ENCODE measurements at places on chromosomes 16 and 17.
A peak's percentile ranks its signal among the peaks of the same experiment; 100 is the strongest.

DNA sequence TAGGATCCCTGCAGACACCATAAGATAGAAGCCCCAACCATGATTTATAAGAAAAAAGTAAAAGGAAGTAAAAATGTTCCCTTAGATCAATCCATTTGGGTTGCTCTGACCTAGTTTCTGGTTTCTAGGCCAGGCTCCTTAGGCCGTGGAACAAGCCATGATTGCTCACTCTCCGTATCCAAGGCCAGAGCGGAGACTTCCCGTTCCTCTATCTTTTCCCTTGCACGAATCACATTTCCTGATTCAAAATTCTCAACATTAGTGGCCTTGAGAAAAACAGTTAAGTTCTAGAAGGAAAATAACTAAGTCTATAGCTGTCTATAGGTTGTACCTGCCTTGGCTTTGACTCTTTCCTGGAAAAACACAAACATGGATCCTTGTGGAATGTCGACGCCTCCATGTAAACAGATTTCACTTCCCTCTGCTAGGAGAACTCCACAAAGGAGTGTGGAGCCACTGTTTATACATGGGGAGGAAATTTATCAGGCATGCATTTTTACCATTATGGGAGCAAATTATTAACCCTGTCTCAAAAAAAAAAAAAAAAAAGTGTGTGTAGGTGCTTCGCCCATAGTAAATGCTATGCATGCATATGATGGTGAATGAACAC is 149.6 kb downstream of the ZFHX3 start:
- no peak for DNase-seq

DNA sequence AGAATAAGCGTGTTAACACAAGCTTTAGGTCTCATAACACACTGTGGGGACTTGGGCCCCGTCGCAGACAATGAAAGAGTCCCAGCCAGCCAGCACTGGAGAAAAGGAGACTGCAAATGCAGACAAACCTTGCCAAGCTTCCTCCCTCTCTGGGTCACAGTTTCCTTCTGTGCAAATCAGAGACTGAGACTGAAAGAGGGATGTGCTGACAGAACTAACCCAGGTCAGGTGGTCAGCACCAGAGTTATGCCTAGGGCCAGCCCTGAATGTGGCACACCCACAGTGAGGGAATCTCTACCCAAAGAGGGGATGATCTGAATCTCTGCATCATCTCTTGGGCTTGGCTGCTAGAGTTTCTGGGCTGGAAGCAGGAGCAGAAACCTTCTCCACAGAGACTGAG is 282.3 kb upstream of the CCL2 start:
- DNase-seq = no peak

- DNase-seq = no peak
These were observed 16.6 kb downstream of the CASKIN2 start for GRCh38 chr17:75498726-75499213.

DNA sequence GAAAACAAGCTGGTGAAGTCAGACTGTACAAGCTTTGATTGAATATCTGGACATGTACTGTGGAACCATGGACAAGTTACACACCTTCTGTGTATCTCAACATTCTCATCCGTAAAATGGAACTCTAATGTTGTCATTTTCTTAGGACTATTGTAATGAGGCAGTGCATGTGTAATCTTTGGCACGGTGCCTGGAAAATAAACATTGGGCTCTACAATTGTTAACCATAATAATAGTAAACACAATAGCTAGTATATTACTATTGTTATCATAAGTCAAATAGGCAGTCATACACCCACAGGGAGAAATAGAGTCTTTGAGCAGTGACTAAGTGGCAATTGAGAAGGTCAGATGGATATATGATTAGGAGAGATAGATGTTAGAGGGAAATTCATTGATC is 39.8 kb upstream of the ANKFN1 start:
- no peak for DNase-seq

DNA sequence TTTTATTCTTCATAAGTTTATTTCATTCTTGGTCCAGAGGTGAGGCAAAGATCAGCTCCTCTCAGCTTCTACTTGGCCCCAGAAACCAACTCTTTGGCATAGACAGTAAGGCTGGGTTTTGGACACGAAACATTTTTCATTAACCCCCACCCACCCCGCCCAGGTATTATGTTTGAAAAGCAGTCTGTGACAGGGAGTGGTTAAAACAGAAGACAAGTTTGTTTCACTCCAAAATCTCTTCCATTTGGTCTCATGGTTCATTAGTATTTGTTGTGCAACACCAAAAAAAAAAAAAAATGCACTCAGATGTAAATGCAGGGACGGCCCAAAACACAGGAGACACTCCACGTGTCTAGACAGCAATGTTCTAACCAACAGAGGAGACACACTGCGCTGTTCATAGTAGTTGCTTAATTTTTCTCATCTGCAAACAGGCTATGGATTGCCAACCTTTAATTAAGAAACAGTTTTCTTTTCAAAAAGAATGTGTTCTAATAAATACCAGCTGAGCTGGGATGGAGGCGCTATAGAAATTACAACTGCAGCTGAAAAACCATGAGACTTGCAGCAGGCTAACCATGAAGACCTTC is 39.8 kb upstream of the MMP2 start:
- no peak for DNase-seq

DNA sequence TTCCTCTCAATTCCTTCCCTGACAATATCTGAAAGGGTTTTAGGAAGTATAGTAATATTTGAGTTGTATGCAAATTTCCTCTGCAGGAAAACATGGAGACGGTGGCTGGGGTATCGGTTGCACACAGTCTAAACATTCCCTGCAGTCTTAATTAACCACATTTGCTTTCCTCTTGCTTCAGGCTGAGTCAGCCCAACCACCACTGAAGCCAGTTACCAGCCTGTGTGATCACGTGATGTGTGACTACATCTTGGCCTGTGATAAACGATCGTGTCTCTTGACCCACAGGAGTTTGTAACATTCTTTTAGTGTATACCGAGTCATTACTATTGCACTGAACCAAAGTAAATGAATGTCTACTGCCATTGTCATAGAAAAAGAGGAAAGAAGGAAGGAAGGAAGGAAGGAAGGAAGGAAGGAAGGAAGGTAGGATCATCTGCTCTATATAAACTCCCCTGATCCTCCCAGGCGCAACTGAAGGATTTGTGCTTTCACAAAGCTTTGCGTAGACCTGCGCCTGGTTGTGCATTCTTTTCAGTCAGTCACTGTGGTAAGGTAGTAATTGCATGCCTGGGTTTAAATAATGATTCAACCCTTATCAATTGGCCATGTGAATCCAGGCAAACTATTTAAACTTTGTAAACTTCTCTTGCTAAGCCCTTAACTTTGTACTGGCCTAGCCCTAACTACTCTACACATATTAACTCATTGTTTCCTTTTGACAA is 280.6 kb upstream of the SALL1 start:
- no peak for DNase-seq

GRCh38 chr16:57226701-57227621 is 18.1 kb upstream of the ARL2BP start:
- DNase-seq = no peak

DNA sequence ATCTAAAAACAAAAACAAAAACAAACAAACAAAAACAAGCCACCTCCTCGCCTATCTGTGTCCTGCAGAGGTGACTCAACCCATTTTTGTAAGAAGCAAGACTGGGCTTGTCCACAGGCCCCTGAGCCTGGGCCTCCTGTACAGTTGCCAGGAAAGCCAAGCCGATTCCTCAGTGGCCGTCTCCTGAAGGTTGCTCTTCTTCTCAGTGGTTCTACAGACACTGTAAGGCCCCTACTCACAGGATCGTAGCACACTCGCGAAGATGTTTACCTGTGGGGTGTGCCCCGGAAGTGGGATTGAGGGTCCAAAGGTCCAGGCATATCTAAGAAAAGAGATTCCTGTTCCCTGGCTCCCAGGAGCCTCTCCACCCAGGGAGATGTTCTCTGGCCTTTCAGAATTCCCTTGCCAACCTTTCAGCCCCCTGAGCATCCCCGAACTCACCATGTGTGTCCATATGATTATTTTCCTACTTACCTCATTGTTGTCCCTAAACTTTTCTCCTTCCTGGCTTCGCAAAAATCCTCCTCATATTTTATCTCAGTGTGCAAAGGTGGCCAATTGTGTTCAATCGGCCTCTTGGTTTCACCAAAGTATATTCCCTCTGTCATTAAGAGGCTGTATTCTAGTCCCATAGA is 7.5 kb upstream of the CES3 start:
- DNase-seq = no peak

DNA sequence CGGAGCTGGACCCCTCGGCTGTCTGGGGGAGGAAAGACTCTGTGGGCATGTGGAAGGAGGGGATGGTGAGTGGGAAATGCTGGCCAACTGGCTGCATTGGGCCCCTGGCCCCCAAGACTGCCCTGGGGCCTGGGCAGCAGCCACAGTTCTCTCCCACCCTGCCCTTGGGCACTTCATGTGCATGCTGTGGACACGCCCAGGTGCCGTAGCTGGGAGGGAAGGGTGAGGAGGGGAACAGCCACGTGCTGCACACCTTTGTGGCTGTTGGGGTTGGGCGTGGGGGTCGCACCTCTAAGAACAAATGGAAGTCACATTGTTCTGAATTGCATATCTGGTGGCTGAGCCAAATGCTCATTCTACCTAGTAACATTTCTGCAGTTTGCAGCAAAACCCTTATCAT is 11.9 kb upstream of the ZNHIT3 start:
- no peak for DNase-seq

DNA sequence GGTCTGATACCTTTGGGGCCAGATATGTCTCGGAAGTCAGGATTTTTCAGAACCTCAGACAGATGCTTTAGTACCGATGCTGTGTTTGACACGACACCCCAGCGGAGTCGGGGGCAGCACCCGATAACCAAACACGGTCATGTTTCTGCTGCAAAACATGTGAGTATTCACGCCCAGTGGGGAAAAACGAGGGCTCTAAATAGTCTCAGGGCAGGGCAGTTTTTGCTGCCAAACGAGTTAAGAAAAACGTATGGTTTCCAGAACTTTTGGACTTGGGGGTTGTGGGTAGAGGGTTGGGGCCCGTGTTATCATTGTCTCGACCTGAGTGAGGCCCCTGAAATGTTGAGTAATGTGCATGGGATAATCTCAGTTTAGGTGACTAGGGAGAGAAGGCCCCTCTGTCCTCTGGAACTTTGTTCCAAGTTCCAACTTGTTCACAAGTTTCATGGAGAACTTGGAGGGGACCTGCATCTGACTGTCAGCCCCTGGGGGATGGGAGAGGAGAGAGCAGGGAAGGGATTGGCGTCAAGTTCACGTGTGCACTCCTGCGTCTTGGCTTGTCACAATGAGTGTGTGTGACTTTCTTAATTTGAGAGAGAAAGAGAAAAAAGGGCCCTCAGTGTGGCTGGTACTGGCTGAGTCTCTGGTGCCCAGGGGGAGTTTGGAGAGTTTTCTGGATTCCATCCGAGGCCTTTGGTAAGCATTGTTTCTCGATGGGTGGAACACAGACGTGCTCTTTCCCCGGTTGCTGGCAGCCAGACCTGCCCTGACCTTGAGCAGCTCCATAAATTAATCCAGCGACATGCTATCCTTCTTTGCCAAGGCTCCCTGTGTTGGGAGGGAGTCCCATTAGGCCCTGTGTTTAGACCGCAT is 83.9 kb upstream of the CIBAR2 start:
- no peak for DNase-seq

GRCh38 chr16:11242658-11243057 is 13.3 kb downstream of the SOCS1 start:
- DNase-seq = peak; percentile 83

DNA sequence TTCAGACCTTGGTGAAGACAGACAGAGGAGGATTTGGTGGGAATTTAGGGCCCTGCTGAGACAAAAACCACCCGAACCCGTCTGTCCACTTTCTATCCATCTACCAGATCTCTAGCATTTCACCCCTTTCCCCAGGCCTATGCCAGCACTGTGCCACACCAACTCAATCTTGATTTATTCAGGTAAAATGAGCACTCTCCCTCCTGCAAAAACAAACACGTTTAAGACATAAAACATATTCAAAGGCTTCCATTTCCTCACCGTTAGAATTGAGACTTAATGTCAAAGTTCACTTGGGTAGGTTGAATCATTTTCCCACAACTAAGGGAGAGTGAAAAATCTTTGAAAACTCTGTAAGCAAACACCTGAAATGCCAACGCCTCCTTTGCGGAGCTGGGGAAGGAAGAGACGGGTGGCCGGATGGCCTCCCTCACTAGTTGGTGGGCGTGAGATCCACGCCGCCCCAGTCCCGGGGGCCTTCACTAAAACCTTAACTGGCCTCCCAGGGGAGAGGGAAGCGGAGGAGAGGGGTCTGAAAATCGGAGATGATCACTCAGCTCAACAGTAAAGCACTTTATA is 862 bp downstream of the DCAKD start:
- DNase-seq = no peak

GRCh38 chr16:85084841-85085510 is 27.3 kb downstream of the CIBAR2 start:
- no peak for DNase-seq

DNA sequence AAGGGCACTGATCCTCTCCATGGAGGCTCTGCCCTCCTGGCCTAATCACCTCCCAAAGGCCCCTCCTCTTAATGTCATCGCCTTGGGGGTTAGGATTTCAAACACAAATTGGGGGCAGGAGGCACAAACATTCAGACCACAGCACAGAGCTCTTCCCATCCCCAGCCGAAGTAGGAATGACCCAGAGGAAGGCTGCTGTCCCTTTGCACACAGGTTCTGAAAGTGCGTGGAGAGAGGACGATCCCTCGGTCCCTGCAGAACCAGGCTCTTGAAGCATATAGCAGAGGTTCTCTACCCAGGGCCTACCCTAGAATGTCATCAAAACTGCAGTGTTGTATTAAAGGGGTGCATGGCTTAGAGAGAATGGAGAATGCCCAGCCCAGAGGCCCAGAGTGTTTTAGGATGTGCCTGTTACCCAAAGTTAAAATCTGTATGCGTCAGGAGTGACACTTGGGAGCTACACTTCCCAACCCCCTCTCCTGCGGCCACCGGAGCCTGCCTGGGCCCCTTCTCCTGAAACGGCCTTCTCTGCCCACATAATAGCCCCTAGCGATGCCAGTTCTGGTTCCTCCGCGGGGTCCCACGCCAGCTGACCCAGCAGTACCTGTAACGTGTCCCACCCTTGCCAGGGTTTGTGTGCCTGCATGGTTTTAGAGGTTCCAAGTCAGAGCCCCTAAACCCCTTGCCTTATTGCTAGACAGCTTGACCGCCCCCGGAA is 159.5 kb upstream of the CACNG5 start:
- no peak for DNase-seq
